Activated naive CD8-positive, alpha-beta T cell treated with anti-CD3 and anti-CD28 coated beads for 36 hours (primary cell): ENCODE measurements at places on chromosomes 1 and 21.

- DNase-seq, result no peak
These were observed 36.5 kb downstream of the SYF2 start for GRCh38 chr1:25195835-25196234.

- no peak for DNase-seq
These were observed 53.5 kb upstream of the SLC22A15 start for GRCh38 chr1:115922801-115923200.

- no peak for DNase-seq
These were observed 6.1 kb downstream of the PCSK9 start for GRCh38 chr1:55045430-55045829.

DNA sequence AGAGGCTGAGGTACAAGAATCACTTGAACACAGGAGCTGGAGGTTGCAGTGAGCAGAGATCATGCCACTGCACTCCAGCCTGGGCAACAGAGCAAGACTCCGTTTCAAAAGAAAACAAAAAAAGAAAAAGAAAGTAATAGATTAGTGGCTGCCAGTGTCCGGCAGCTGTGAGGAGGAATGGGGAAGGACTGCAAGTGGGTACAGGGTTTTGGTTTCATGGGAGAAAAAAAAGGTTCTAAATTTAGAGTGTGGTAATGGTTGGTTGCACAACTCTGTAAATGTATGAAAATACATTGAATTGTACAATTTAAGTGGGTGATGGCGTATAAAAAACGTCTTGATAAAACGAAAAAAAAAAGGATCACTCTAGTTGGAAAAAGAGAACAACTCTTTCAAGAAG is 6.7 kb downstream of the TAF1A start:
- no peak for DNase-seq
